Foreskin keratinocyte (primary cell): ENCODE measurements at places on chromosomes 1 and 21.

DNA sequence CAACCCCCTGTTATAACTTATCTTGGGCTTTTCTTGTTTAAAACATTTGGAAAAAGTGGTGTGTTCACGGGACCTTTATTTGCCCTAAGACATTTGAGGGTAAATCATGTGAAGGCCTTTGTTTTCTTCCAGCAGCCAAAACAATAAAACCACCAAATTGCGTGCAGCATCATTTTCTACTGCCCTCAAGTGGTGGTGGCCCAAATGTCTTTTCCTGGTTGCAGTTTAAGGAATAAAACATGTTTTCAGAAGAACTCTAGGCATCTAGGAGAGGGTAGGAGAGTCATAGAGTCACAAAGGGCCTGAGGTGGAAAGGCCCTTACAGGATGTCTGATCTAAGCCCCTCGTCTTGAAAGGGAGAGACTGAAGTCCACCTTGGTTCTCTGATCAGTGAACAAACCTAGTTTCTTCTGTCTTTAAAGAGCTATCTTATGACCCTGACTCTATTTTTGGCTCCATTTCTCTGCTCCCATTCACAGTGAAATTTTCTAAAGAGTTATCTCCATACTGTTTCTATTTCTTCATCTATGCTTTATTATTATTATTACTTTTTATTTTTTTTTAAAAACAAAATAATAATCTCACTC, 16.0 kb upstream of the EPS15 start:
- peak; percentile 45 for DNase-seq

DNA sequence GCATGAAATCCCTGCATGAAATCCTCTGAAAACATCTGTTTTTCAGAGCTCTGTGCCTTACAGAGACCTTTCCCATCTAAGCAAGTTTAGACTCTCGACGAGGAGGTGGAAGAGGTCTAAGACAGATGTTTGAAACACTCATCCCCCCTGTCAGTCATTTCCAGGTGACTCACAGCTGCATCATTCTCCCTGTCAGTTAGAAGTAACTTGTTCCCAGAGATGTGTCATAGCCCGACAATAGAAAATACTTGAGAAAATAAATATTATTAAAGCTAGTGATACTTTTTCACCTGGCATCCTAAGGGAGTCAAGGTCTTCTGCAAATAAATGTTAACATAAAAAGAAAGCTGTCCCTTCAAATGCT, 41.6 kb upstream of the SEC16B start:
- peak; percentile 82 for DNase-seq

GRCh38 chr1:211335522-211336157, 9.0 kb downstream of the TRAF5 start:
- no peak for DNase-seq

GRCh38 chr1:87089823-87090222, 175.4 kb downstream of the HS2ST1 start:
- DNase-seq, result no peak

DNA sequence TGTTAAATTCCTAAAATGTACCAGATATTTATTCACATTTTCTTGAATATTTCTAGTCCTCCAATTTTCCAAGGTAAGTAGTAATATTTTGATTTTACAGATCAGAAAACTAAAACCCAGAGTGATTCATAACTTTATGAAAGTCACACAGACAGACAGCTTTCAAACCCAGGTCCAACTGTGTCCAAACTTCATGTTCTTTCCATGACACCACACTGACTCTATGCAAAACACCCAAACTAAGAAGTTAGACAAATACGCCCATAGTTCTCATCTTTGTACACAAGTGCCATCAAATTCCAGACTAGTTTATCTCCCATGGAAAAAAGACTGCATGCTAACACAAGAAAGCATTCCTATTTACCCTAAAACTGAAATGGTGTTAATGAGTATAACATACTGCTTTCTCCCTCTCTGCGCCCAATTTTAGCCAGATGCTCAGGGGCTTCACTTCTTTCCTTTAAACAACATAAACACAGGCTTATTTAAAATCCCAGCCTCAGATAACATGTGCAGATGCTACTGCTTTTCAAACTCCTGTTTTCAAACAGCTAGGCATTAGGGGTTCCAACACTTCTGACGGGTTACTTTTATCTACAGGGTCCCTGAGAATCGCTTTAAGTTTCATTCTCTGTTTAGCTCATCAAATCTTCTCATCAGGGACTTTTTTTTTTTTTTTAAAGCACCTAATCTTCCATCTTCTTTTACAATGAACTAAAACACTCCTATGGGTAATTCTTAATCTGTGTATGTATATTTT, 44.6 kb downstream of the WASF2 start:
- no peak for DNase-seq

GRCh38 chr1:244237445-244237844, 186.4 kb downstream of the ZBTB18 start:
- peak; percentile 26 for DNase-seq

- no peak for DNase-seq
Measured at GRCh38 chr1:2927393-2928360, 93.6 kb upstream of the ACTRT2 start.

GRCh38 chr1:54570161-54570560, 22.1 kb downstream of the ACOT11 start:
- DNase-seq, result no peak

- DNase-seq, result no peak
Measured at GRCh38 chr1:53663529-53664300, 75.2 kb downstream of the GLIS1 start.

GRCh38 chr1:184822267-184822666, 67.6 kb upstream of the EDEM3 start:
- no peak for DNase-seq

DNA sequence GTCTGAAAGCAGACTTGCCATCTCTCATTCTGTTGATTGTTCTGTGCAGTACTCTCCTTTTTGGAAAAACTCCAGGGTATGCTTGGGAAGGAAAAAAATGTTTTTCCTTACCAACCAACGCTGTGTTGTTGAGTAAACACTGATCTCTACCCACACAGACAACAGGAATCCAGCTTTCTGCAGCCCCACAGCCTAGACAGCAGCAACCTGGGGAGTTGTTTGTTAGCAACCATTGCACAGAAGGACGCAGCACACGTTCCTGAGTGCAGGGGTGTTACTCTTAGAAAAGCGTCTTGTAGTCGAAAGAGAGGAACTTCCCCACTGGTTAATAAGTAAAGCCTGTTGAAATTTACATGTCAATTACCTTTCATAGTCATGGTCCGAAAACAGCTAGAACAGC, 56.6 kb downstream of the SMYD2 start:
- no peak for DNase-seq
